Stimulated activated effector memory CD8-positive, alpha-beta T cell treated with anti-CD3 and anti-CD28 coated beads, Interleukin-12 subunit alpha, Interleukin-12 subunit beta, amount 100 ng/mL, for 72 hours (primary cell): ENCODE measurements at places on chromosomes 2 and 18.

GRCh38 chr2:162746310-162746709 lies 92.3 kb downstream of the KCNH7 start:
- no peak for DNase-seq

DNA sequence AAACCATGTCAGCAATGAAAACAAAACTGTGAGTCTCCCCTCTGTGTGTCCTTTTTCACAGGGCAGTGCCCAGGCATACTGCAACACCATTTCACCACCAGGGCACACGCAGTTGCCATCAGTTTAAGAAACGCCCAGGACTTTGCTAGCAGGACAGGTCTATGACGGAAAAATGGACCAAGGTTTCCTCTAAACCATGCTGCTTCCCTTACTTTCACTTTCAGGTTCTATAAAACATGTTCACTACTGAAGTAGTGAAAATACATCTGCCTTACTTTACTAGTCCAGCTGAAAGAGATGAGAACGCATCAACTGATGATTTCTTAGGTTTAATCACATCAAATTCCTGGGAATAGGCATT lies 110.5 kb downstream of the TCF4 start:
- DNase-seq: no peak

DNA sequence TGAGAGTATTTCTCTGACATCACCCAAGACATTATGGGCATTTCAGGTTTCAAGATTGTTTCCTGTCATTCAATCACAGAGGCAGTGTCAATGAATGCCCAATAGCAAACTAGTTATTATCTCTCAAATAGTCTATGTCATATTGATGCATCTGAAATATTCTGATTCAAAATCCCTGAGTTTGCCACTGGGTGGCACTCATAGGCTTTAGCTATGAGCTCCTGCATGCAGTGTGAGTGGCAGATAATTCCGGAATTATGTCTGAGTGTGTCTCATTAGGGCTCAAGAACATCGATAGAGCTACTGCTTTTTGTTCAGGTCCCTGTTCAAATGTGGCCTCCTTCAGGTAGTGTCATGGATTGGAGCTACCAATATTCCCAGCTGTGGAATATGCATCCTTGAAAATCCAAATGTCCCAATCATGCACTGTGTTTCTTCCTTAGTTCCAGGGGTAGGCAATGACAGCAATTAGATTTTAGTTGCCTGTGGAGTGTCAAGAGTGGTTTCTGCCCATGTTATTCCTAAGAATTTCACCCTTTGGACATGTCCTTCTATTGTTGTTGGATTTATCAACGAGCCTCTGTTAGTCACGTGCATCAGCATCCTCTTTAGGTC lies 7.8 kb upstream of the OR6B3 start:
- DNase-seq: no peak

DNA sequence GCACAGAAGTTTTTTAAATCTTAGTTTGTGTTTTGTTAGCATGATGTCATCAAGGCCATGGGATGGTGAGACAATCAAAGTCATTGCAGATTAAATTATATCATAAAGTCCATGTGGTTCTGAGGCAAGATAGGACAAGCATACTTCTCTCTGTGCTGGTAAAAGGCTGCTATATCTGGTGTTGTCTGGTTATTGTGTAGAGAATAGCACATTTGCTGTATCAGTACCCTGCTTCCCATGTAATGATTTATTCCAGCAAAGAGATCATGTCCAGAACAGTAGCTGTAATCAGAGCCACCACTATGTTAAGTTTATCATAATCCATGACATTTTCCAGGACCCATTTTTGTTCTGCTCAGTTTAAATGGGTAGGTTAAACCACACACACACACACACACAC lies 123.0 kb downstream of the TTC27 start:
- no peak for DNase-seq
